ENCODE measurements at places on chromosomes 13 and 19.

- DNase-seq = no peak
These were observed 11.8 kb upstream of the PRR20A start for GRCh38 chr13:57128909-57129308.

DNA sequence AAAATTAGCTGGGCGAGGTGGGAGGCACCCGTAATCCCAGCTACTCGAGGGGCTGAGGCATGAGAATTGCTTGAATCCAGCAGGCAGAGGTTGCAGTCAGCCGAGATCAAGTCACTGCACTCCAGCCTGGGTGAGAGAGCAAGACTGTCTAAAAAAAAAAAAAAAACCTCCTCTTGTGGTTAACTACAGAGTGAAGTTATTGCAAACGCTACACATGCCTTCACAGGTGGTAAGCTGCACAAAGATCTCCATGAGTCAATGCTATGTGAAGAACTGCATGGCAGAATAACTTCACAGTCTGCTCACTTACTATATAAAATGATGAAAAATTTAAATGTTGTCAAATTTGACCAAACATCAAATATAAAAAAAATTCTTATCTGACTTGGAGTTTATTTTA is 436.8 kb downstream of the FGF14 start:
- DNase-seq = no peak

DNA sequence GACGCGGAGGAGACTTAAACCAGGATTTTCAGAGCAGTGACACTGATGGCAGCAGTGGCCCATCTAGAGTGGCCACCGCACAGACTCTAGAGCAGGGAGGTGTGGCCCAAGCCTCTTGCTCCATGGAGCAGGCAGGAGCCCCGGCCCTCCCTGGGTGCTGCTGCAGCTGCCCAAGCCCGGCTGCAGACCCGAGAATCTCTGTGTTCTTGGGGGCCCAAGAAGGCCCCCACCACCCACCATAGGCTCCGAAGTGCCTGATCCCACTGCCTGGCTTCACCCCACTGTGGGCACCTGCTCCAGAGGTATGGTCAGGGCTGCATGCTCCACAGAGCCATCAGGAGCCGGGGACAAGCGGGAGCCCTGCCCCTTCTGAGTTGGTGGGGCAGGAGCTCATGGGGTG is 36.1 kb downstream of the CEP89 start:
- no peak for DNase-seq

DNA sequence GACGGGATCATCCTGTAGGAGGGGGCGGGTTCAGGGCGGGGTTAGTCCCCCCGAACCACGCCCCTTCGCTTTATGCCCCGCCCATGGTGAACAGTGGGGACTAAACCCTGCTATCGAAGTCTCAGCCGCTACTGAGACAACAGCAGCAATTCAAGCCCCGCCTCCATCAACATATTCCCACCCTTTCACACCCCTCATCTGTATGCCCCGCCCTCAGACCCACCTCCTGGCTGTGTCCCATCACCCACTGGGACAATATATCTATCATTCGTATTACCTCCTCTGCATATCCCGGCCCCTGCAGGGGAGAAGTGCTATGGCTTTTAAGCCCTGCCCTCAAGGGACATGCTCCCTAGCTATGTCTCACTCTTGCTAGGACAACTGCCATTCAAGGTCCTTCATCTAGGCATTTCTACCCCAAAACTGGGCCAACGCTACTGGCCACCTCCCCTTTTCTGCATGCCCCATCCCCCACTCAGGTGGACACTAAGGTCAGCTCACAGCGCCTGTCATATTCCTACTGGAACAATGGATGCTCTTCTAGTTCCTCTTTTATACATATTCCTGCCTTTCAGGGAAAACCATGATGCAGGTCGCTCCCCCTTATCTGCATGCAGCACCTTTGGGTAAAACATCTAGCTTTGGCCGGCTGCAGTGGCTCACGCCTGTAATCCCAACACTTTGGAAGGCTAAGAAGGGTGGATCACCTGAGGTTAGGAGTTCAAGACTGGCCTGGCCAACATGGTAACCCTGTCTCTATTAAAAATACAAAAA is 11.9 kb downstream of the LRFN1 start:
- no peak for DNase-seq

GRCh38 chr19:33064458-33064791 is 263 bp downstream of the RHPN2 start:
- no peak for DNase-seq

Data from SHP77 treated with DMSO at 0.1 percent for 48 hours (cell line).